ENCODE measurements at places on chromosomes 1 and 21.

DNA sequence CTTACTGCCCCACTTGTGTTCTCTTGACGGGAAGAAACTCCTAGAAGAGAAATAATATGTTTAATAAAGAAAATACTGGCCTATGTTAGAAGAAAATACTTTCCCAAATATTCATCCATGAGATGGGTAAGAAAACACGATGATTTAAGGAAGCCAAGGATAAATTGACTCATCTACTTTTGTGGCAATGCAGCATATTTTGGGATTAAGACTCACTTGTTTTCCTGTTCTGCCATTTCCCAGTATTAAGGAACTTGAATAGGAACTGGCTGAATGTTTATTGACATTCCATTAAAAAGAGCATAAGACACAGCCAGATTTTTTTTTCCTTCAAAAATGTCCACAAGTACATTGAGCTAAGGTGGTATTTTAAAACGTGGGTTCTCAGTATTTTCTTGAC lies 10.9 kb upstream of the ADAMTS5 start:
- no peak for DNase-seq

DNA sequence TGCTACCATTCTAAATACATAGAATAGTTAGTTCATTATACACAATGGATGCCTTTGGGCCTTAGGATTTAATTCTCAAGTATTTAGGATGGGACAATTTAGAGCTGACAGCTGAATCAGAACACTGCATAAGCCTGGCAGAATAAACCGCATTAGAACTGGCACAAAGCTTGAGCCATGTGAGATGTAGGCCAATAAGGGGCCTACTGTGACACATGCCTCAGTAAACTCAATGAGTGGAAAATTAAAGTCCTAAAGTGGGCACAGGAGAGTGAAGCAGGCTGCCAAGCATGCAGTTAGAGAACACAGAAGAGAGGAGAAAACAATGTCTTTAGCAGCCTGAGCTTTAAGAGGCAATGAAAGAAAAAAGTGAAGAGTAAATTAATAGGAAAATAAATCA lies 24.3 kb downstream of the SCYL3 start:
- DNase-seq: no peak

GRCh38 chr1:41348394-41348793 lies 12.8 kb upstream of the FOXO6 start:
- DNase-seq: no peak

DNA sequence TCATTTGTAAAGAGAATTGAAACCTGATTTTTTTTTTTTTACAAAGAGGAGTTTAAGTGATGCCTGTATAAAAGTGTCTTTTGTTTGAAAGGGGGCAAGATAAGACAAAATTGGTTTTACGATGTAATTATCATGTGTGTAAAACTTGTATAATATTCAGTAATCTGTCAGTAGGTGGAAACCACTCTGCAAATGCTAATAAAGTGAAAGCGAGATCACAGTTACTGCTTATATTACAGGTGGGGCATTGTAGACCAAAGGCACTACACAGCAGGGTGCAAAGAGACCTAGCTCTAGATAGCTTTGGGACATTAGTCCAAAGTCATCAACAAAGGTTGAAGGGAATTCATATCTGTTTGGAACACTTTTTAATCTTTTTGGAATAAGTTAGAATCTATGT lies 174.2 kb downstream of the LHX8 start:
- DNase-seq: no peak

DNA sequence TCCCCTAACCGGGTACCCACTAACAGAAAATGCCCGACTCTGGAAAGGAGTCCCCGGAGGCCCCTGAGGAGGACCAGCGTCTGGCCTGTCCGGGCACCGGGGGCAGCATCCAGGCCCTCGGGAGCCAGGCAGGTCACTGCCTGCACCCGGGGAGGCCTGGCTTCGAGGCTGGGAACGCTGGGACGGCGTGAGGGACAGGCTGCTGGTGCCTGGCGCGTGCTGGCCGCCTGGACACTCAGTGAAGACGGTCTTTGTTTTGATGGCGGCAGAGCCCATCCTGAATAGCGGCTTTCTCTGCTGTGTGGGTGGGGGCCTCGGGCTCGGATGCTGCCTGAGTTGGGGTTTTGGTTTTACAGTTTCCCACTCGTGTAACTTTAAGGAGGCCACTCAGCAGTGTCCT lies 37.6 kb downstream of the PRKCZ start:
- DNase-seq: no peak

DNA sequence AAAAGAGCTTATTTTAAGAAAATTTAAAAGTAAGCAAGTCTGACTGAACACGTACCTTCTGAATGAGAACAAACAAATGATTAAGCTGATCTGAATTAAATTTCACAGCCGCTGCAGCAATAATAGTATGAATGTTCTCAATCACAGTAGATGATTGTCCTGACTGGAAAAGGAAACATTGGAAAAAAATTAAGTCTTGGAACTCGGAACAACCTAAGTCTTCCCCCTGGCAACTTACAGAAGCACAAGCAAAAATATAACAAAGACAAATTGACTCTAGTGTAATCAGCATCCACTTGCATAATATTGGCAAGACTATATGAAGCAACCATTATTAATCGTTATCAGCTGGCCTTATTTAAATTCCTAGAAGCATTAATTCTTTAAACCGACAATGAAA lies 60.5 kb downstream of the USP24 start:
- DNase-seq: no peak

- no peak for DNase-seq
These were observed 169.9 kb upstream of the CSF3R start for GRCh38 chr1:36652586-36652985.

DNA sequence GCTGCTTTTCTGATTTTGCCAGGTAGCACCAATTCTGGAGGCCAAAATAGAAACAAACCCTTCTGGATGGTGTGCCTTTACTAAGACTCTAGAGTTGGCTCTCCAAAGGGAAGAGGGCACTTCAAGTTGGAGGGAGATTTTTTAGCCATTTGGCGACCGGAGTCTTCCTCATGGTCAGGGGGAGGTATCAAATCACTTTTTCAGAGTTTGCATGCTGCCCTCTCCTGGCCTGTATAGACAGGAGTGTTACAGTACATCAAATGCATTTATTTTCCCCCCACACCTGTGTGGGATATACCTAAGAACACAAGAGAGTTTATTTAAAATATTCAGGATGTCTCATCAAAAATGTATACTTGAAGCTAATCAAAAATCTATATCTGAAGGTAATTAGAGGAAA lies 3.2 kb downstream of the GREM2 start:
- no peak for DNase-seq

GRCh38 chr1:195637539-195637938 lies 970.7 kb downstream of the KCNT2 start:
- no peak for DNase-seq

All from stimulated activated naive CD4-positive, alpha-beta T cell treated with Interleukin-2 at 50 U/mL for 16 hours (primary cell).